ENCODE measurements at places on chromosomes 2 and 18.

GRCh38 chr18:31943878-31944816 is 1.2 kb upstream of the TRAPPC8 start:
- no peak for DNase-seq

- no peak for DNase-seq
Observed at GRCh38 chr18:5275872-5276271, 19.7 kb downstream of the ZBTB14 start.

DNA sequence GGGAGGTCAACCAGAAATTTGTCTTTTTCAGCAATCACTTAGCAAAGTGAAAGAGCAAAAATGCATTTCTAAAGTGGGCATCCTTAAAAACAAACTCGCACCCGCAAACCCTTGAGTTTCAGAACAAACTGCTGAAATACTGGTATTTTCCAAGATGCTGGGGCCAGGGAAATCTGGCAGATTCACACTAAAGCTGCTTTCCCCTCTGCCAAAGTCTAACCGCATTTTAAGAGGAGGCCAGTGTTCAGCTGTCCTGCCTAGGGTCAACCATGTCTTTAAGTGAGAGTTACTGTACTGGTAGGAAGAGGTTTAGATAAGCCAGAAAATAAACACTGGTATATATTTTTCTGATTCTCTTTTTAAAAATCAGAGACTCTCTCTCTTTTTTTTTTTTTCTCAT is 55.9 kb downstream of the ACVR1 start:
- DNase-seq: no peak

GRCh38 chr2:43467891-43468290 is 127.9 kb downstream of the THADA start:
- DNase-seq: no peak

- no peak for DNase-seq
Observed at GRCh38 chr2:44273596-44273995, 1.7 kb upstream of the SLC3A1 start.

GRCh38 chr18:2908166-2908945 is 61.5 kb downstream of the EMILIN2 start:
- DNase-seq: no peak

GRCh38 chr18:75391279-75392225 is 36.0 kb downstream of the SMIM21 start:
- no peak for DNase-seq

DNA sequence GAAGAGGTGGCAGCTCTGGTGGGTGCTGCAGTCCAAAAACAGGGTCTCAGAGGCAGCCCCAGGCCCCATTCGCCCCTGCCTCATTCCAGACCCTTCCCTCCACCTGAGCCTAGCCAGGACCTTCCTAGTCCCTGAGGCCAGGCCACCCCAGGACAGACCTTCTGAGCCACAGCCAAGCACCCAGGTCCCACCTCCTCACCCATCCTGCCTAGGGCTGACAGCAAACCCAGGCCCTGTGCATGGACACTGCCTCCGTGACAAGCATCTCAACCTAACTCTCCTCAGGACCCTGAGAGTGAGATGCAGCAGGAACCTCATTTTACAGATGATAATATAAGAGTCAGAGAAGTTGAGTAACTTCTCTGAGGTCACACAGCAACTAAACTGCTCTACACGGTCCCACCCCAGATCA is 15.5 kb downstream of the ADRA2B start:
- no peak for DNase-seq

DNA sequence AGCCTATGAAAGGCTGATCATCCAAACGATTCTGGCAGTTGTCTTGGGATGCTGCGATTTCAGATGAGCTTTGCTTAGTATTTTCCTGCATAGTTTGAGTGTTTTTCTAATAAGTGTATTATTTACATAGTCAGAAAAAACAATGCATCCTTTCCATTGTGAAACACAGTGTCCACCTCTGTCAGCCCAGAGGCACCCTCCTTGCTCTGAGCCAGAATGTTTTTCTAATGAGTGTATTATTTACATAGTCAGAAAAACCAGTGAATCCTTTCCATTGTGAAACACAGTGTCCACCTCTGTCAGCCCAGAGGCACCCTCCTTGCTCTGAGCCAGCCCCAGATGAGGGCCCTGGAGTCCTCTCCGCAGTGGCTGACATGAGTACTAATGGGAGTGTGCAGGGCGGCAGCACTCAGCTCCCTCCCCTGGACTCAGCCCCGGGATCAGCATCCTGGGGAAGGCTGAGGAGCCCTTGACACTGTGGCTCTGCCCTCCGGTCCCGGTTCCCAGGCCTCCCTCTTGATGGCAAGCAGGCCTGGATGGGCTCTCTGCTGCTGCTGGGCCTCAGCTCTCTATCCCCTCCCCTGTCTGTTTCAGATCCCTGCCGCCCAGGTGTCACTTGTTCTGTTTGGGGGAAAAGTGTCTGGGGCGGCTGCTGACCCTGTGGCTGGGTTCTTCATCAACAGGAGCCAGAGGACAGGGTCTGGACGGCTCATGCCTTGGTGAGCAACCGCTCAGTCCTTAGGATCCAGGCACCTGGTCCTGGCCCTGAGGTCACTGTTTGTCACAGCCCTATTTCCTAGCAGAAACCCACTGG is 5.9 kb downstream of the MFSD2B start:
- no peak for DNase-seq

- no peak for DNase-seq
Observed at GRCh38 chr18:60978338-60978737, 354.9 kb upstream of the CDH20 start.

- DNase-seq: no peak
Observed at GRCh38 chr2:11404376-11405073, 60.1 kb upstream of the ROCK2 start.

GRCh38 chr2:181408861-181409260 is 48.3 kb upstream of the ITGA4 start:
- DNase-seq: no peak

- DNase-seq: no peak
Observed at GRCh38 chr2:160293391-160294091, 93.5 kb upstream of the ITGB6 start.

- DNase-seq: no peak
Observed at GRCh38 chr2:46010925-46011490, 286.2 kb upstream of the EPAS1 start.

DNA sequence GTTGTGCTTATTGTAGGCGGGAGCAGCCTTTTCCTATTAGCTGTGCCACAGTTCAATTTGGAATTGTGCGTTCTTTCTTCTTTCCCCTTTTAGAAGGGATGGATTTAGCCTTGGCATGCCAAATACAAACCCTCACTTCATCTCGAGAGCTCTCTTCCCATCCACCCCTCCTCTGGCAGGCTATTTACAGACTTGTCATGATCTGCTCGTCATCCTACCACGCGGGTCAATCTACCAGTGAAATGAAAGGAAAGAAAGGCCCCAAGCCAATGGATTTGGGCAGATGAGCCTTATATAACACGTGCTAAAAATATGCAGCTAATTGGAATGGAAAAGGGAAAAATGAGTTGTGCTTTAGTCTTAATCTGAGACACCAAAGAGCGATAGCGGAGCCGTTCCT is 277.5 kb downstream of the PRKCE start:
- DNase-seq: no peak

DNA sequence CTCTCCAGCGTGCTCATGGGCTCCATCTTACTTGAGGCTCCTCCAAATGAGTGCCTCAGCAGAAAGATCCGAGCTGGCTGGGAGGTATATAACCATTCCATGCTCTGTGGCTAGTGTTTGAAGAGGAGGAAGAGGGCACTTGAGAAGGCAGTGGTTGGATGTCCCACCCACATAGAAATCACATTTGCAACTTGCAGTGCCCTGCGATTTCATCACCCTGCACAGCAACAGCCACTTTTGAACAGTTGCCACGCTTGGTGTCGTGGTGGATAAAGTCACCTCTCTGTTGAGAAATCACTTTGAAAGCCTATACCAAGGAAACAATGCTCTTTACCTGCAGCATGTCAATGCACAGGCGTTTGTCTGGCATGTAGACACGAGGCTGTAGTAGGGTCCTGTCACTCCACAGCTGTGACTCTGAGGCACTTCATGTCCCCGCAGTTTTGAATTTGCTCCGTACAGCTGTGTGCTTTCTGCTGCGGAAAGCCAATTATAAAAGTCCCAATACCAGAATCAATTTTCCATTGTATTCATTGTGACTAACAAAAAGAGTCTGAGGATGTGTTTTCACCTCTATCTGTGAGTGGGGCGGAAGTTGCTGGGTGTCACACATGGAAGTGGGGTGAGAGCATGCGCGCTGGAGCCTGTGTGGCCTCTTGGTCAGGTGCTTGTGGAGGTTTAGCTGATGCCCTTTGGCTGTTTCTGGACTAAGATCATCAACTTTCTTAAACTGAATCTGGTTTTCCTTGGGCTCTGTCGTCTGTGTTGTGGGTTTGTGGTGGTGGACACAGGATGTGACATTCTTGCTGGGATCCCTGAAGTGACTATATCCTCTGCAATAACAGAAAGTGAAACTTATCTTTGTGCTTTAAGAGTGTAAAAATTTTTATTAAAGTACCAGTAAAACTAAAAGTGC is 2.8 kb downstream of the CNDP2 start:
- DNase-seq: peak; percentile 61

GRCh38 chr2:53793821-53794220 is 7.0 kb downstream of the ERLEC1 start:
- DNase-seq: no peak

DNA sequence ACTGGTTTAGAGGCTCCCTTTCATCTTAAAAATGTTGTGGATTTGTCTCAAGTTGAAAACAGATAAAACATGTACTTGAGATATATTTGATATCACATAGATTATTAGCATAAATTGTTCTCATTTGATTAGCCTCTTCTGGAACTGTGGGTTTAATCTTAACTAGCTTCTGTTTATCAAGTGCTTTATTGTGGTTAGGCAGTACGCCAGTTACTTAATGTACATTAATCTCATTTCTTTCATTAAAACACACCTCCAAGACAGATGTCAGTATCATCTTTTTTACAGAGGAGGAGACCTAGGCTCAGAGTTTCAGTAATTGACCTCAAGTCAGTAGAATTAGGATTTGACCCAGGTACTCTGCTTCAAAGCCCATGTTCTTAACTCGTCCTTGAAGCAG is 21.8 kb downstream of the SFTPB start:
- no peak for DNase-seq

DNA sequence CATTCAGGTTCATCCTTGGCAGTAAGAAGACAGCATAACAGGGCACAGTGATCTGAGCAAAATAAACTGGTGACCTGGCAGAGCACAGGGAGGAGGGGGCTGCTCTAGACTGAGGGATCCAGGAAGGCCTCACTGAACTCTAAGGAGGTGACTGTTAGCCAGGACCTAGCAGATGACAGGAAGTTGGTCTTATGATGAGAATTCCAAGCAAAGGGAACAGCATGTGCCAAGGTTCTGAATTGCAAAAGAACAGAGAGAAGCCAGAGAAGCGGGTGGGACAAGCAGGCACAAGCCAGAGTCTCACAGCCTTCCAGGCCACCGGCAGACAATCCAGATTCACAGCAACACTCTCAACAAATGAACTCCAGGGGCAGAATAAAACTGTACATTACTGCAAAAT is 152.7 kb upstream of the PTPRM start:
- no peak for DNase-seq

GRCh38 chr2:172350839-172351479 is 76.4 kb upstream of the ITGA6 start:
- DNase-seq: no peak

GRCh38 chr2:226730481-226730880 is 69.1 kb downstream of the IRS1 start:
- no peak for DNase-seq

DNA sequence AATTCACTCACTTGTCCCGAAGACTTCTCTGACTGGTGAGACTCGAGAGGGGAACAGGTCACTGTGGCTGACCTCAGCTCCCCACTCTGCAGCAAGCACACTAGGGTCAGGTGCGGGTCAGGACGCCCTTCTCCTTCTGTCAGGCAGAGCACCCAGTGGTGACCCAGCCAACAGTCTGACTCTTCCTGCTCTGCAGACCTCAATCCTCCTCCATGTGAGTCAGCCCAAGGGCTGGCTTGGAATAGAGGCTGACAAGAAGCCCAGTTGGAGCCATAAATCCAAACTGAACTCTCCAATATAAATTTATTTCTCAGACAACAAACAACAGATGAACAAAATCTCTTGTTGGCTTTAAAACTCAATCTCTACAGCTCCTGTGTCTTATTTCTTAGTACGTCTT is 253.1 kb downstream of the SH3BP4 start:
- DNase-seq: no peak

DNA sequence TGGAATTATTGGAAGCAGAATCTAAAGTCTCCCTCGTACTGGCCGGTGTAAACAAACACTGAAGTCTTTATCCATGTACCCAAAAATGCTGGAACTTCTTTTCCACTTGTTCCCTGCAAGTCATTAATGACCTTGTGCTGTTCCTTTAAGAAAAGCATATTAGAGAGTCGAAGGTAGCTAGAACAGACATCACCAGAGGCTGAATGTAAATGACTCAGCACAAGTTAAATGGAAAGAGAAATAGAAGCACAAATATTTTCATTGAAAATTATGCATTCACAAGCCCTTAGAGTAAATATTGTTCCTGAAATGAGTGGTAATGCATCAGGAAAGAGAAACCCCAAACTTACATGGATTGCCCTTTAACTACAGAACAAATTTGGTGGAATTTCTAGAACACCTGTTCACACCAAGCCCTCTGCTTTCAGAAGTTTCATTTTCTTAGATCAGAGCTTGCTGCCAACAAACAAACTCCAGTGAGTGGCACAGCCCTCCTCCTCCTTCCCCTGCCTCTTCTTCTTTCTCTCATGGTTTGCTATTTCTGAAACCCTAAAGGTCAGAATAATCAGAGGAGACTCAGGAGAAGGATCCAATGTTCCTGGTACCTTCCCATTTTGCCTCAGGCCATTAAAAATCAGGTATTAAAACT is 264.3 kb downstream of the TXNL1 start:
- DNase-seq: no peak

- DNase-seq: no peak
Observed at GRCh38 chr18:36131692-36132483, 2.2 kb downstream of the ELP2 start.

DNA sequence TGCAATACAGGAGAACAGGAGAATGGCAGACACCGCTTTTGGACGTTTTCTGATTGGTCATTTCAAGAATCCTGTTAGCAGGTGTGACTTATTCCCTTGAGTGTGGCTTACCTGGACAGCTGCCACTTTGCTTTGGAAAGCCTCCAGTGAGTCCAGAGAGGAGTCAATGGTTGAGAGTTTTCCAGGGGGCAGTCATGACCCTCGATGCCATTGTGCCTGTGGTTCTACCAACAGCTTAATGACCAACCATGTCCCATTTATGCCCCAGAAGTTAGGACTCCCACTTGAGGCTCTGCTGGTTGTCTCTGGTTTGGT is 12.4 kb downstream of the IGFBP2 start:
- DNase-seq: no peak

- no peak for DNase-seq
Observed at GRCh38 chr18:45755934-45756333, 32.0 kb downstream of the SLC14A1 start.

- no peak for DNase-seq
Observed at GRCh38 chr18:76562286-76563122, 67.5 kb upstream of the ZNF516 start.

DNA sequence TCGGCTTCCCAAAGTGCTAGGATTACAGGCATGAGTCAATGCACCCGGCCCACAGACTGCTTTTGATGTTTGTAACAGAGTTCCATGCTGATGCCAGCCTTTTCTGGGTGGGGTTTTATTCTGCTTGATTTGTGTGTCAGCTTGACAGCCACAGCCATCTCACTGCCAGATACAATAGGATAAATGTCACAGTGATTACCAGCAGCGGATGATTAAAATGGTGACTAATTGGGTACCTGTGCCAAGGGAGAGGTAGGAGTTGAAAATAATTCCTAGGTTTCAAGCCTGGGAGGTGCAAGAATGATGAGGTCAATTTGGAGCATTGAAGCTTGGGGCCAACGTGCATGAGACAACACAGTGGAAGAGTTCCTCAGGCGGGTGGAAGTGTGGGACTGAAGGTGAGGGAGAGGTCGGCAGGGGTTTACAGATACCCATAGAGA is 39.4 kb downstream of the SH2D6 start:
- no peak for DNase-seq

Measured in activated CD8-positive, alpha-beta memory T cell treated with anti-CD3 and anti-CD28 coated beads for 48 hours (primary cell).